Hematopoietic multipotent progenitor cell treated with erythropoietin and hydrocortisone succinate and interleukin-3 and kit ligand, for 6 days (in vitro differentiated cells): ENCODE measurements at places on chromosomes 5 and 9.

DNA sequence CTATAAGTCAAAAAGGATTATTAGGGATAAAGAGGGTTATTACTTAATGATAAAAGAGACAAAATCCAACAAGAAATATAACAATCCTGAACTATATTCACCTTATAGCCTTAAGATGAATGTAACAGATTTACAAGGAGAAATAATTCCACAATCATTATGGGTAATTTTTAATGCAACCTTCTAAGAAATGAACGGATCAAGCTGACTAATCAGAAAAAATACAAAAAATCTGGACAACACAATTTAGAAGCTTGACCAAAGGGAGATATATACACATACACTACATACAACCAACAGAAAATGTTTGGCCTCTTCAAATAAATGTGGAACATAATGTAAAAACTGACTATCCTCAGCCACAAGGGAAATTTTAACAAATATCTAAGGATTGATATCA lies 102.3 kb downstream of the CPLANE1 start:
- no peak for DNase-seq

- DNase-seq, result no peak
These were observed 112.6 kb upstream of the CACNA1B start for GRCh38 chr9:137764981-137765380.

DNA sequence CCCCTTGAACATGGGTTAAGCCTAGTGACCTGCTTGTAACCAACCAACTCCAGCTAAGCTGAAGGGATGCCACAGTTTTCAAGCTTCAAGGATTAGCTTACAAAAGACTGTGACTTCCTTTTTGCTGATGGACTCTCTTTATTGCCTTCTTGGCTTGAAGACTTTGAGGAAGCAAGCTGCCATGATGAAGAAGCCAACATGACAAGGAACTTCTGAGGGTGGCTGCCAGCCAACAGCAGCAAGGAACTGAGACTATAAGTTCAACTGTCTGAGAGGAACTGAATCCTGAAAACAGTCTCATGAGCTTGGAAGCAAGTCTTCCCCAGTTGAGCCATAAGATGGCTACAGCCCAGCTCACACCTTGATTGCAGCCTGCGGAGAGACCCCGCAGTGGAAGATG lies 116.1 kb upstream of the TAF11L2 start:
- DNase-seq, result peak; percentile 18

DNA sequence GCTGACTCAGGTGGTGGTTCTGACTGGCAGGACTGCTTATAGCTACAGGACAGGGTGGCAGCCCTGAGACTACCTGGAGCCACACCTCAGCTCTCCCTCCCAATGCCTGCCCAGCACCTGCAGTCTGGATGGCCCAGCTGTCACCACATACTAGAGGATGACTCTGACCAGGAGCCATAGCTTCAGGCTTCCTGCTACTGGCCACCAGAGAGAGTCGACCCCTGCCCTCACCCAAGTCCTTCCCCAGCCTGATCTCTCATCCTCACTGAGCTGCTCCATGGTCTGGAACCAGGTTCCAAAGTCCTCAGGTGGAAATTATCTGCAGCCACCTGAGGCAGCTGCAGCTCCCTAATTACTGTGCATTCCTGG lies 25.6 kb upstream of the TDRD7 start:
- DNase-seq, result no peak

DNA sequence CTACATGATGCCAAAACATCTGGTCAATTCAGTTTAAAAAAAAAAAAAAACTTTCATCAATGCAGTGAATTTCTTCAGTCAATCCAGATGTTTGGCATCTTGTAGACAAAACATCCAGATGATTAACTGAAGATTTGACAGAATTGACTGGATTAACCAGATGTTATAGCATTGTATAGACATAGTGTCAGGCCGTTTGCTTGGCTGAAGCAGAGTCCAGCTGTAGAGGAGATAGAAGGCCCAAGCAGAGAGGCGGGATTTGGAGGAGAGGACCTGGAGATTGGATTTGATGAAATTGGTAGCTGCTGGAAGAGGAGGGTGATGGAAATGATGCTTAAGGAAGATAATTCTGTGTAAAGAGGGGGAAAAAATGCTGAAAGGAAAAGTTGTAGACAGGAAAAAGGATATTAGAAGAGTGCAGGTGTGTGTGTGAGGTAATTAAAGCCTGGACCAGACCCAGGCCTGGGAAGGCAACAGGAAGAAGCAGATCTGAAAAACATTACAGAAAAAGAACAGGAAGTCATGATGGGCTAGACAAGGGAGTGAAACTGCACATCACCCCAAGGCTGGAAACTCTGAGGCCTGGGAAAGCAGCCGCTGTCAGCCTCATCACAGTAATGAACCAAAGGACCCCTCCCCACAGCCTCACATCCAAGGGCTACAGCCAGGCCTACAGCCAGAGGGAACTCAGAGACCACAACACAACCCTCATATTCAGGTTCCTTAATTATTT lies 258.3 kb downstream of the CWC27 start:
- DNase-seq, result no peak

DNA sequence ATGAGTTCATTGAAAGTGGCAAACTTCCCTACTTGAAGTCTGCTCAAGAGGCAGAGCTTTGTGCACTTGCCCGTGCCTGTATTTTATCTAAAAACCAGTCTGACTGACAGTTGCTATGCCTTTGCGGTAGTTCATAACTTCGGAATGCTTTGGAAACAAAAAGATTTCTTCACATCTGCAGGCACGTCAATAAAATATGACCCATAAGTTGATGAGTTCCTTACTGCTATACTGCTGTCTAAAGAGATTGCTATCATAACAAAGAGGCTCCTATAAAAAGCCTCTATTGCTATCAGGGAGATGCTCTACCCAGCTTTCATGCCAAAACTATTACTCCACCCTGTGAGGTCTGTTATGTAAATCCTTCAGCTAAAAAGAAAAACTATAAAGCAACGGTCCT lies 25.4 kb upstream of the RNF20 start:
- no peak for DNase-seq

GRCh38 chr5:78912811-78913210 lies 72.3 kb downstream of the ARSB start:
- DNase-seq, result no peak

DNA sequence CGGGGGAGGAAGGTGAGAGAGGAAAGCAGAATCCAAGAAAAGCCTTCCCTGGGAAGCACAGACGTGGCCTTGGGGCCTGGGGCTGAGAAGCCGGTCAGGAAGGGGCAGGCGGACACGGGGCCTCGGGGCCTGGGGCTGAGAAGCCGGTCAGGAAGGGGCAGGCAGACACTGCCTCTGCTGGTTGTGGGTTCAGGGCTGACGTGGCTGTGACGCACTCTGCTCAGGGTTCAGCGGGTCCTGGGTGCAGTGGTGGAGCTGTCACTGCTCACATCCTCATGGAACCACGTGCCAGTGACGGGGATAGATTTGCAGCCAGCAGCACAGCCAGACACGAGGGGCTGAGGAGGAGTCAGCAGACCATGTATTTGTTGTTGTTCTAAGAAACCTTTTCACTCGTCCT lies 12.8 kb downstream of the PAEP start:
- DNase-seq, result no peak

DNA sequence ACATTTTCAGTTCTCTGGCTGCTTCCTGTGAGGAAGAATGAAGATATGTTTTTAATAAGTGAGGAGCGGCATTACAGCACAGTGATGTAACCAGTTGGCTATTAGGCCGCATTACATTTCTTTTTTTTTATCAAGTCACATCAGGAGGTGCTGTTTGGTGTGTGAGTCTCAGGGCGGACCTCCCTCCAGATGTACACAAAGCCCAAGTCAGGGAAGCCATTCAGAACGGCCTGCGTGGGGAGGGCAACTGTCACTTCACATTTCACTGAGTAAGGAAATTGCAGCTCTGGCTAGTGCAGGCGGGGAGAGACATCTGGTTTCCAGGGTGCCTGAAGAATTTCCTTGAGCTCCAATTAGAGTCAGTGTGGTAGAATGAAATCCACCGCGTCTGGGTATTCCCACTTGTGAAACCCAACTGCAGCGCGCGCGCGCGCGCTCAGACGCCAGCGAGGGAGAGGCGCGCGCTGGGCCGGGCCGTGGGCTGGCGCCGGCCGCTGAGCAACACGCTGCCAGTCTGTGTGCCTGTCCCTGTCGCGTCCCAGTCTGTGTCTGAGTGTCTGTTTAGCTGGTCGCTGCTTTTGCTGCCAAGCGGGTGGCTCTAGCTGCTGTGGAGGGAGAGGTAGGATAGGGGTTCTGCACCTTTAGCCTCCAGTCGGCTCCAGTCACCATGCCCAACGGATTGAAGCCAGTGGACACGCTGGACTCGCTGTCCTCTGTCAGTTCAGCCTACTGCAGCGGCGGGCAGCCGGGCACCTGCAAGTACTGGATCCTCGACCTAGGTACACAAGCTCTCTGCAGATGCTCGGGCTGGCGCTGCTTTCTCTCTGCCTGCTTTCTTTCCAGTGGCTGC lies 140.8 kb upstream of the OTULINL start:
- no peak for DNase-seq

DNA sequence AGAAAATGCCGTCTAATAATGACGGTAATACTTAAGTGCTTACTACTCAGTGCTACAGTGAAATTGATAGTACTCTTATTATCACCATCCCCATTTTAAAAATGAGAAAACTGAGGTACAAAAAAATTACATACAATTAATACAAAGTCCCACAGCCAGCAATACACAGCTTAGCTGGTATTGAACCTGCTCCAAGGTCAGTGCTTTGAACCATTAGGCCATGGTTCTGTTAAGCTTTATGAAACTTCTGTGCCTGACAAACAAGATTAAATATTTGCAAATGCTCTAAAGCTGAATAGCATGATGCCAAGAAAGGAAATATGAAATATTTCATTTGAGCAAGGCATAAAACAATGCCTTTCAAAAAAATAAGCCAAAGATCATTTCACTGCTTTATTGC lies 357.2 kb downstream of the ARRDC3 start:
- DNase-seq, result no peak

GRCh38 chr9:33714989-33715388 lies 80.4 kb upstream of the PRSS3 start:
- DNase-seq, result peak; percentile 70

GRCh38 chr9:100364013-100364412 lies 11.3 kb upstream of the TEX10 start:
- no peak for DNase-seq
